Activated CD8-positive, alpha-beta memory T cell treated with anti-CD3 and anti-CD28 coated beads for 1 hour (primary cell): ENCODE measurements at places on chromosomes 13 and 19.

- DNase-seq, result no peak
Observed at GRCh38 chr19:43380008-43380407, 26.5 kb downstream of the CD177 start.

- DNase-seq, result no peak
Observed at GRCh38 chr19:13095393-13095784, 7.3 kb downstream of the LYL1 start.

DNA sequence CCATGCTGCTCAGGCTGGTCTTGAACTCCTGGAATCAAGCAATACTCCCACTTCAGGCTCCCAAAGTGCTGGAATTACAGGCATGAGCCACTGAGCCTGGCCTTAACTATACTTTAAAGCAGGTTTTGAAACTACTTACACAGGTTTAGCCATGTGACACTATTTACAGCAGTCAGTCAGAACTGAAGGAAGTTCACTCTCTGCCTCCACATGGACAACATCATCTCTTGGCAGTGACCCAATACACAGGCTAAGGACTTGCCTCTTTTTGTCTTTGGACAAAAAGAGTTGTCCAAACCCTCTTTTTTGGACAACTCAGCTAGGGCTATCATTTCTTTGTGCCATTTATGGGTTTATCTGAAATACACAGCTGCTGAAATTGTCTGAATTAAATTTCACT lies 89.0 kb upstream of the CLDN10 start:
- DNase-seq, result no peak

- no peak for DNase-seq
Observed at GRCh38 chr19:30549151-30549550, 177.0 kb downstream of the ZNF536 start.

GRCh38 chr13:48654511-48654910 lies 782 bp downstream of the CYSLTR2 start:
- no peak for DNase-seq

GRCh38 chr13:85498774-85499173 lies 300.4 kb downstream of the SLITRK6 start:
- no peak for DNase-seq

DNA sequence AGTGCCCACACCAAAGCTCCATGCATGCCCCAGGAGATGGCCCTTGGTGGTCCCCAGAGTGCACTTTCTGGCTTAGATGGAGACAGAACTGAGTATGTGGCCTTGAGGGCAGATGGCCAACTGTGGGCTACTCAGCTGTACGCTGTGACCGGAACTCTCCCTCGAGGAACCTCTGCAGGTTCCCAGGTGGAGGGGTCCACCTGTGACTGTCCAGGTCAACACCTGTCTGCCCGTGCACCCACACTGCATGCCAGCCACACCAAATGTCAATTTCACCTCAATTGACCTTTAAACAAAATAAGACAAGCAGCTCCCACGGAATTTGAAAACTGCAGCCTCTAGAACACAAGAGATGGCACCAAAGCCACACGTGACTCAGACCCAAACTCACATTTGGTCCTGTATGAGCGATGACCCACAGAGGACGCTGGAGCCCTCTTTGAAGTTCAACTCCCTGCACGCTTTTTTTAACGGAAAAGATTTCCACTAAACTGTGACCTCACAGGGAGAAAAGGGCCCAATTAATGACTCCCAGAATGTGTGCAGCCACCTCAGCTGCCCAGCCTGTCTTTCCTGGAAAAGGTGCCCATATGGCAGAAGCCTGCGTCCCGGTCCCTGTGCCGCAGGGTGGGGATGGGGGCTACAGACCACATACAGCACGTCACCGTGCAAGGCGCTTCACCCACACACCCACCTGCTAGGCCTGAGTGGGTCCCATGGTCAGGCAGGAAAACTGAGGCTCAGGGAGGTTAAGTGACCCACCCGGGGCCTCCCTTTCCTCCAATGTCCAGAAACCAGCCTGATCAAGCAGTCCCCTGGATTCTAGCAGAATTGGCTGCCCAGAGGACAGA lies 47.7 kb downstream of the KLF2 start:
- no peak for DNase-seq

GRCh38 chr13:72820156-72820897 lies 38.4 kb downstream of the PIBF1 start:
- no peak for DNase-seq

DNA sequence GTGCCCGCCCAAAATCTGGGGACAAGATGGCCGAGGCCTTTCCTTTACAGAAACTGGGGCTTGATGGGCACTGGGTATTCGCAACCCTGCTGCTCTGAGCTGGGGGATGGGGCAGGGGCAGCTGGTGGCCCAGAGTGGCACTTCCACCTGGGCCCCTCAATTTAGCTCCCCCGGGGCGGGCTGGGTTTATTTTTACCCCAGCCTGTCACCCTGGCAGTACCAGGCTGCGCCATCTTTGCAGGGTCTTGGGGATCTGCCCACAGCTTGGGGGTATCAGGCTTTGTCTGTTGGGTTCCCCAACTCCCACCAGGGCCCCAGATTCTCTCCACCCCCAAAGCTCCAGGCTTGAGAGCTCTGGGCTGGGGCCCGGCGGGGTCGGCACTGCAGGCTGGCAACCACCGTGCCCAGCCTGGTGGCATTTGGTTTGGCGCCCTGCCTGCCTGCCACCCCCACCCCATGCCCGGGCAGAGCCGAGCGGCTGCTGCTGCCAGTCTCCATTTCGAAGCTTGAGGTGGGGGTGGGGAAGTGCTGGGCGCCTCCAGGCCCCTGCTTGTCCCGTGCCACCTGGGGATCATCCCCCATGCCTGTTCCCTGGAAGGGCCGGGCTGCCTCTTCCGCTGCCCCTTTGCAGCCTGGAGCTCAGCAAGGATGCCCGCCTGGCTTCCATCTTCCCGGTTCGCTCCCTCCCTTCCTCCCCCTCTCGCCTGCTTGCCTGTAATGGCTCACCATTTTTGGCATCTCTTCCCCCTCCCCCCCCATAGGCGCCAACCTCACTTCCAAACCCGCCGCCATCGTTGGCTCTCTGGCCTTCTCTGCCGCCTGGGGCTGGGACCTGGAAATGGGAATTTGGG lies 11.4 kb downstream of the NFIX start:
- DNase-seq, result no peak

GRCh38 chr19:12943437-12944044 lies 2.1 kb upstream of the RAD23A start:
- DNase-seq, result no peak

GRCh38 chr19:14954071-14954655 lies 12.9 kb downstream of the OR7C2 start:
- no peak for DNase-seq

- DNase-seq, result no peak
Observed at GRCh38 chr13:79918620-79919019, 422.3 kb downstream of the SPRY2 start.

DNA sequence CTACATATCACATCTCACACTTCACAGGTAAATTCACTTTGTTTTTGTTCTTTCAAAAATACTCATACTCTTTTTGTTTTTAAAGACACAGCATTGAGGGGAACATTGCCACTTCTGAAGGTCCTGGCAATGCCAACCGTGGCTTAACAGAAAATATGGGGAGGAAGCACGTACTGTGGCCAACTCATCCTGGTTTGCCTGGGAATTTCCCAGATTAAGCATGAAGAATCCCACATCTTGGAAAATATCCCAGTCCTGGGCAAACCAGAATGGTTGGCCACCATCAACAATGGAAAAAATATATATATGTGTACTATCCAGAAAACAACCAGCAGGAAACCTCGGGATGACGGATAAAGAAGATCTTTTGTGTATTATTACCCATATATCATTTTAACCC lies 1032.2 kb upstream of the SLC10A2 start:
- no peak for DNase-seq

- no peak for DNase-seq
Observed at GRCh38 chr19:53789708-53790678, 34.1 kb downstream of the NLRP12 start.

GRCh38 chr19:29022165-29022564 lies 190.8 kb downstream of the UQCRFS1 start:
- no peak for DNase-seq
